ENCODE measurements at places on chromosomes 3 and 15.

DNA sequence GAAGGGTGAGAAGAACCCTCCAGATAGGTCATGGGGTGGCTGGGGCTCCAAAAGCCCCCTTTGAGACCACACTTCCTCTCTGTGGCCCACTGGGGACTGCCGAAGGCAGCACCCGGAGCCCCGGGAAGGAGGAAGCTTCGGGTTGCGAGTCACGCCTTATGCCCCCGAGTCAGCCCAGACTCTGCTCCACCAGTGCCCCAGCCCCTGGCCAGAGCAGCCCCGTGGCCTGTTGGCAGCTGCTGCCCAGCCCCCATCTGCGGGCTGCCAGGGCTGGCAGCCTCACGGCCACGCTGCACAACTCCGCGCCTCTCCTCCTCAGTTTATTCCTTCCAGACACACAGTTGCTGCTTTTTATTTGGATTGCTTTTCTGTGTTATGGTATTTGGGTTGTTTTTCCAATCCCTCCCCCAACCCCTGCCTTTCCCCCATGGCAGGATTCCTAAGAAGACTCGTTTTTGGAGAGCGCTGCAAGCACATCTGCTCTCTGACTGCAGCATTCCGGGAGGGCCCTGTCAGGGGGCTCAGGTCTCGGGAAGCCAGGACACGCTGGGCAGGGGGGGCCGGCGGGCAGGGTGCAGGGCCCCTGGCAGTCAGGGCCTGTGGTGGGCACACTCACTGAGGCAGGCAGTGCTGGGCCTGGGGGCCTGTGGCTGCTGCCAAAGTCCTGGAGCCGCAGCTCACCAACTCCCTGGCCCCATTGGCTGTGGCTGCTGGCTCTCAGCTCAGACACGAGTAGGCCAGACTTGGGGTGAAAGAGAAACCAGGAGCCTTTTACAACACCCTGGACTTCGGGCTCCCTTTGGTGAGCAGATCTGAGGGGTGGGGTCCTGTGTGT is 20.2 kb downstream of the MAGEF1 start:
- no peak for DNase-seq

DNA sequence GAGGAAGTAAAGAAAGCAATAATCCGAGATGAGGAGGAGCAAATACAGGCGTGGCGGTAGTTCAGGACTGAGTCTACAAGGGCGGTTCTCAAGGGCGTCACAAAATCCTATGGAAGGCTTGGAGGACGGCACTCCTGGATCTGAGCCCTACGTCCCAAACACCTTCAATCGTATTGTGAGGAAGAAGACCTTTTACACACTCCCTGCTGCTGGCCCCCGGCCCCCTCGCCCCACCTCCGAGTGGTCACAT is 747 bp downstream of the PLD1 start:
- no peak for DNase-seq

DNA sequence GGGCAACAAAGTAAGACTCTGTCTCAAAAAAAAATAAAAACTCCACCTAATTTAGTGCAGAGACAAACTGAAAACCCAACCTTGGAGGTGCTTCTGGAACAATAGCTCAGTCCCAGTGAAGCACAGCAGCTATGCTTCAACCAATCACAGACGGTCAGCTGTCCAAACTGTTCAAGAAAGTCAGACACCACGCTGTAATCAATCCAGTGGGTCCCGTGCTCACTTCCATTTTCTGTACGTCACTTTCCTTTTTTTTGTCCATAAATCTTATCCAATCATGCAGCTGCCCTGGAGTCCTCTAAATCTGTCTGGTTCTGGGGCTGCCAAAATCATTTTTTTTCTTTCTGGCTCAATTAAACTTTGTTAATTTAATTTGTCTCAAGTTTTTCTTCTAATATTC is 93.6 kb upstream of the FAM174B start:
- DNase-seq = no peak

GRCh38 chr3:164452707-164453106 is 625.6 kb downstream of the SI start:
- DNase-seq = no peak

- peak; percentile 73 for DNase-seq
Measured at GRCh38 chr15:77862651-77863104, 214.8 kb downstream of the TBC1D2B start.

DNA sequence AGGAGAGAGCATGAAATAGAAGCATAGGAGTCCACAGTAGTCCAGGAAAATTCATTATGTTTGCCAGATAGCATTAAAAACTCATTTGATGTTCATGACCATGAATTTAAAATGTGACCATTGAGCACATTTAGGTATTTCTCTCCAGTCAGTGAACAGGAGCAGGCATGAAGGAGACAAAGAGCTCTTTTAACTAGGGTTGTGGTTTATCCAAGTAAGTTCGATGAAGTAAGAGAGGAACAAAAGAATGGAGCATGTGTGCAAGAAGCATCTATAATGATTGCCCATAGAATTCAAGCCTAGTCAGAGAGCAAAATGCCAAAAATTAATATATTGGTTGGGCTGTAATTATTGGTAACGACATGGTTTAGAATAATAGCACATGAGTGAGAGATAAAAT is 342.1 kb upstream of the CCDC54 start:
- DNase-seq = no peak
